ENCODE measurements at places on chromosomes 13 and 19. TPM values are rescaled to one million over a fixed set of nuclear protein-coding genes. Genes with fewer than 3 reads are reported as not detected.

DNA sequence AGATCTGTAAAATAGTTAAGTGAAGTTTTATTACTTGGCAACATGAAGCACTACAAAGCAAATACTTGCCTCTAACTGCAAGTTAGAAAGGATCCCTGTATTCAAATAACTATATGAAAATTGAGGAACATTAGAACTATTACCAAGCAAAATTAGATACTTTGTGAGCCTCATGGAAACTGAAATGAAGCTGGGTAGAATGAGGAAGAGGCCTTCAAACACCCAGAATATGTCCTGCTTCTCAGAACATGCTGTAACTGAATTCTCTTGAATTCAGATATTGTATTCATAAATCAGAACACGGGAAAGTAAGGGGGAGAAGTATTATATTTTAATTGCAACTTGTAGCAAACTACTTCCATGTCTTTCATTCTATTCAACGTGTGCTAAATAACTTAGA is 947.9 kb downstream of the PCDH17 start:
- no peaks in the 10 kb centered on the region for H3K27me3 ChIP-seq
- H3K27ac ChIP-seq, result no peak overlapping the region
- H3K4me1 ChIP-seq, result no peaks in the 10 kb centered on the region
- no peak overlapping the region for H3K4me3 ChIP-seq
- DNase-seq, result no peak

GRCh38 chr19:15544970-15545369 is 36.6 kb downstream of the CYP4F22 start:
- H3K36me3 ChIP-seq, result peaks cover 2% of the 10 kb centered on the region
- no peak for DNase-seq
- H3K4me1 ChIP-seq, result peaks cover under 1% of the 10 kb centered on the region
- H3K4me3 ChIP-seq, result no peak overlapping the region

CDADC1 gene
- total RNA-seq, result 14.7 TPM

- H3K36me3 ChIP-seq, result peaks cover 48% of the 10 kb centered on the region
- no peak overlapping the region for H3K4me3 ChIP-seq
- H3K4me1 ChIP-seq, result peaks cover 10% of the 10 kb centered on the region
These were observed 8.4 kb upstream of the UPF3A start for GRCh38 chr13:114272977-114273376.

ZNF418 gene
- 16.8 TPM for total RNA-seq

GRCh38 chr19:17806945-17807344 is 12.0 kb downstream of the B3GNT3 start:
- peaks cover 11% of the 10 kb centered on the region for H3K27me3 ChIP-seq
- no peak for DNase-seq
- H3K36me3 ChIP-seq, result no peaks in the 10 kb centered on the region
- peak overlapping the region; percentile 22 for H3K27ac ChIP-seq

GRCh38 chr13:107713314-107713713 is 502.0 kb downstream of the LIG4 start:
- no peaks in the 10 kb centered on the region for H3K27me3 ChIP-seq
- no peak overlapping the region for H3K4me3 ChIP-seq
- H3K27ac ChIP-seq, result no peak overlapping the region
- no peaks in the 10 kb centered on the region for H3K36me3 ChIP-seq
- DNase-seq, result no peak

DNA sequence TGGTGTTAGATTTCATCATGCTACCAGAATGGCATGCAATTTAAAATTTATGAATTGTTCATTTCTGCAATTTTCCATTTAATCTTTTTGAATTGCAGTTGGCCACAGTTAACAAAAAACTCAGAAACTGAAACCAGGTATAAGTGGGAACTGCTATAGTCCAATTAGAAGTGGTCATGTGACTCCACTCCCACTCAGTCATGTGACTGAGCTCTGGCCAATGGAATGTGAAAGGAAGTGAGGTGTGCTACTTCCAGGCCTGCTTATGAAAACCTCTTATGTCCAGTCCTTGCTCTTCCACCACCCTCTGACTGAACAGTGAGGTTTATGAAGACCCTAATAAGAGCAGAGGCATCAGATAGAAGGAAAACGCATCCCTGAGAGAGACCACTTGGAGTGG is 47.0 kb downstream of the DLEU7 start:
- DNase-seq, result no peak
- peaks cover 2% of the 10 kb centered on the region for H3K36me3 ChIP-seq
- H3K4me3 ChIP-seq, result no peak overlapping the region
- peaks cover 2% of the 10 kb centered on the region for H3K27me3 ChIP-seq
- H3K27ac ChIP-seq, result no peak overlapping the region

KLC3 gene
- not detected for total RNA-seq

GRCh38 chr13:77036279-77036678 is 9.3 kb upstream of the FBXL3 start:
- no peak overlapping the region for H3K27ac ChIP-seq
- no peaks in the 10 kb centered on the region for H3K27me3 ChIP-seq
- DNase-seq, result no peak

APOC4 gene
- not detected for total RNA-seq

TMEM150B gene
- total RNA-seq, result 1.1 TPM

DNA sequence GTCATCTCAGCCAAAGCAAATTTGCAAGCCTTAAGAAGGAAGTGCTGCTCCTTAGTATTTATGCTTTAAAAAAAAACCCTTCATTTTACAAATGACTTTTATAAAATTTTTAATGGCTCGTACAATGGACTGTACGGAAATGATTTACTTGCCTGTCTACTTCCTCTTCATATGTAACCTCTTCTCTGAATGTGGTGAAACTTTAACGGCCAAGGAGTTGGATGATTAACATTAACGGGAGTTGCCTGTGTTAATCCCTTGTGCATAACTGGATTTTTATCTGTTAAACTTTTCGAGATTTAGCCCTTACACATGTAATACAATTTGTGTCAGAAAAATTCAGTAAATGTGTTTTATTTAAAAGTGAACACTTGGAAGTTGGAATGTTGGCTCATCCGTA is 429.4 kb downstream of the TBC1D4 start:
- no peak overlapping the region for H3K4me3 ChIP-seq
- no peaks in the 10 kb centered on the region for H3K36me3 ChIP-seq
- no peak for DNase-seq
- H3K4me1 ChIP-seq, result no peaks in the 10 kb centered on the region

LHB gene
- not detected for total RNA-seq

DNA sequence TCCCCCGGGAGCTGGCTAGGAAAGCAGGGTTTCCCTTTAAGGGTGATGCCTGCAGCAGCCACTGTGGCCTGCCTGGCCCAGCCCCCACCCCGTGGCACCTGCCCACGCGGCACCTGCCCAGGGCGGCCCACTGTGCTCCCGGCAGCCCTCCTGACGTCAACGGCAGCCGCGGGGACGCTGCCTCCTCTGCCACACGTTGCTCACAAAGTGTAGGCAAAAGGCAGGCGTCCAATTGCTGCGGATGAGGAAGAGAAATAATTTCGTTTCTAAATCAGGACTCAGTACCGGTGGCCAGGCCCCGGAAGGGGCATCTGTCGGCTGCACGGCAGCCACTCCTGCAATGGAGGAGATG is 122.3 kb downstream of the URI1 start:
- no peak overlapping the region for H3K4me3 ChIP-seq
- H3K4me1 ChIP-seq, result peaks cover 8% of the 10 kb centered on the region
- H3K36me3 ChIP-seq, result no peaks in the 10 kb centered on the region
- no peak overlapping the region for H3K27ac ChIP-seq

DNA sequence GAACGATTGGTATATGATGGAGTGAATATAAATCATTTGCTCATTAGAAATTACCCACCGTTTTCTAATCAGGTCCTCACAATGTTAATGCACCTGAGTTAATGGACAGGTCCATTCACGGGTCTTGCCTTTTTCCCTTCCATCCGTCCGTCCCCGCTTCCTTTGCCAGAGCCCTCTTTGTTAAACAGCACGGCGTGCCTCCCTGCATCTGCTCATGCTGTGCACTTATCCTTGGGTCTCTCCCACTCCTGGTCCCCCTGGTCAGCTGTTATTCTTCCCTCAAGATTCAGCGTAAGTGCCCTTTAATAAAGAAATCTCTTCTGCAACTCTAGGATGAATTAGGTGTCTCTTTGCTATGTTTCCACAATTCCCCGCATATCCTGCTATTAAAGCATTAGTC is 324.5 kb downstream of the DNAJC15 start:
- H3K4me1 ChIP-seq, result no peaks in the 10 kb centered on the region
- no peak for DNase-seq
- no peak overlapping the region for H3K4me3 ChIP-seq
- no peak overlapping the region for H3K27ac ChIP-seq

- no peaks in the 10 kb centered on the region for H3K36me3 ChIP-seq
- H3K27me3 ChIP-seq, result peaks cover 5% of the 10 kb centered on the region
- no peak for DNase-seq
- no peaks in the 10 kb centered on the region for H3K4me1 ChIP-seq
- no peak overlapping the region for H3K27ac ChIP-seq
These were observed 1.8 kb upstream of the LILRB4 start for GRCh38 chr19:54660964-54661363.

DNA sequence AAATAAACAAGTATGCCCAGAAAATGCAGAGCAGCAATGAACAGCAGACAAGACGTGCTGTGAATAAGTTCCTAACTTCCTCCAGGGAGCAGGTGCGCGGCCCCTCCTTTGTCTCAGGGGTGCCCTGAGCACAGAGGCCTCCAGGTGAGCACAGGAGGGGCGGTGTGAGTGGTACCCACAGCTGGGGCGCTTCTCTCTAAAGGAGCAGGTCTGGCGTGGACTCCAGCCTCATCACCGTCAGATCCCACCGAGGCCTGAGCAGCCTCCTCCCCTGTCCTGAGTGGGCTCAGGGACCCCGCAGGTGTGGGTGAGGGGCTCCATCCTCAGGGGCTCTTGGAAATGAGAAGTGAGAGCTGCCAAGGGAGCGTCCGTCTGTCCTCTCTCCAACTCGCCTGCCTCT is 3.2 kb downstream of the LILRA5 start:
- DNase-seq, result no peak
- no peak overlapping the region for H3K4me3 ChIP-seq
- H3K4me1 ChIP-seq, result peaks cover 2% of the 10 kb centered on the region
- H3K36me3 ChIP-seq, result no peaks in the 10 kb centered on the region

GRCh38 chr13:28531077-28531844 is 36.3 kb upstream of the FLT1 start:
- H3K27ac ChIP-seq, result no peak overlapping the region
- H3K4me1 ChIP-seq, result peaks cover 6% of the 10 kb centered on the region
- H3K36me3 ChIP-seq, result no peaks in the 10 kb centered on the region
- peaks cover 42% of the 10 kb centered on the region for H3K27me3 ChIP-seq
- no peak for DNase-seq

LGALS4 gene
- total RNA-seq, result 3.8 TPM

GRCh38 chr13:49218493-49219051 is 1.6 kb upstream of the MLNR start:
- H3K27ac ChIP-seq, result no peak overlapping the region
- no peak for DNase-seq
- peaks cover 56% of the 10 kb centered on the region for H3K27me3 ChIP-seq
- H3K4me3 ChIP-seq, result no peak overlapping the region
- peaks cover 23% of the 10 kb centered on the region for H3K4me1 ChIP-seq

OLFM4 gene
- total RNA-seq, result not detected

ZNF266 gene
- total RNA-seq, result 72.3 TPM

GRCh38 chr13:58300974-58301681 is 669.6 kb downstream of the PCDH17 start:
- H3K36me3 ChIP-seq, result no peaks in the 10 kb centered on the region
- no peak overlapping the region for H3K27ac ChIP-seq
- H3K27me3 ChIP-seq, result no peaks in the 10 kb centered on the region

DNA sequence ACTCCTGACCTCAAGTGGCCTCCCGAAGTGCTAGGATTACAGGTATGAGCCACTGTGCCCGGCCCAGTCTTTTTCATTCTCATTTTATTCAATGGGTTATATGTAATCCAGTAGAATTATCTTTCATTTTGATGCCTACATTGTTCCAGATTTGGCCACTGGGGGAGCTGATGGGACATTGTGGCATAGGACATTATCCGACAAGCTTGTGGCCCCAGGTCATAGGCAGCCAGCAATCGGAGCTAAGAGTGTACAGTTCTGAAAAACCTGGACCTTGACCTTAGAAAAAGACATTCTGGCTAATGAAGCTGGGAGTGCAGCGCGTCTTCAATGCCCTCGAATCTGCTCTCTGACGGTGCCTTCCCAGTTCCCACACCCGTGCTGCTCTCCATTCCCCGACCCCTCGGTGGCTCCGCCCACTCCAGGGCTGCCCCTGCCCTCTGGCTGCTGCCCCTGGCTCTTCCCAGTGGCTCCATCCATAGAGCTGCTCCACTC is 108.7 kb downstream of the TEX29 start:
- no peaks in the 10 kb centered on the region for H3K4me1 ChIP-seq
- no peak overlapping the region for H3K4me3 ChIP-seq
- no peak overlapping the region for H3K27ac ChIP-seq
- peaks cover 14% of the 10 kb centered on the region for H3K27me3 ChIP-seq

- no peak overlapping the region for H3K27ac ChIP-seq
- H3K4me1 ChIP-seq, result no peaks in the 10 kb centered on the region
- no peaks in the 10 kb centered on the region for H3K36me3 ChIP-seq
- H3K4me3 ChIP-seq, result no peak overlapping the region
- DNase-seq, result no peak
- H3K27me3 ChIP-seq, result no peaks in the 10 kb centered on the region
These were observed 577.1 kb upstream of the PRR20A start for GRCh38 chr13:56563663-56564062.

DNA sequence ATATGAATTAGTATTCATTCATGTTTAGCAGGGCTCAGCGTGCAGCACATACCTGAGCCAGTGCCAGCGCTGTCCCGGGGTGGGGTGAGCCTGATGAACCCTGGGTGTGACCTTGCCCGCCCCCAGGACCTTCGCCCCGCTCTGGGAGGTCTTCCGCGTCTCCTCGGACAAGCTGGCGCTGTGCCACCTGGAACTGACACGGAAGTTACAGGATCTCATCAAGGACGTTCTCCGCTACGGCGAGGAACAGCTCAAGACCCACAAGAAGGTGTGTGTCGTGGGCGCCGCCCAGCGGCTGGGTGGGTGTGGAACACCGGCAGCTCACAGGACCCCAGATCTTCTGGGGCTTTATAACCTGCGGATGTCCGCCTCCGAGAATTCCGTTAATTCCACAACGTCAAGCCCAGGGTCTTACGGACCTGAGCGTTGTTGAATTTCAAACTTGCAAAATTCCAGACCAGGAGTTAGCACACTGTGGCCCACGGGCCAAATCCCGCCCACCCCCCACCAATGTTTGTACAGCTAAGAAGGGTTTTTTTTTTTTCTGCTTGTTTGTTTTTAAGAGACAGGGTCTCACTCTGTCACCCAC is 15.4 kb downstream of the FCHO1 start:
- H3K27me3 ChIP-seq, result no peaks in the 10 kb centered on the region
- no peak for DNase-seq
- no peak overlapping the region for H3K4me3 ChIP-seq
- H3K27ac ChIP-seq, result no peak overlapping the region

TNNI3 gene
- total RNA-seq, result not detected

Data from activated naive CD8-positive, alpha-beta T cell treated with anti-CD3 and anti-CD28 coated beads, Interleukin-2, amount 10 ng/mL, durations not matched to agents 7 days and 5 days (primary cell).